ENCODE measurements at places on chromosomes 3 and 15. TPM values are rescaled to one million over a fixed set of nuclear protein-coding genes. Genes with fewer than 3 reads are reported as not detected.

The CGNL1 gene
- not detected for total RNA-seq

DNA sequence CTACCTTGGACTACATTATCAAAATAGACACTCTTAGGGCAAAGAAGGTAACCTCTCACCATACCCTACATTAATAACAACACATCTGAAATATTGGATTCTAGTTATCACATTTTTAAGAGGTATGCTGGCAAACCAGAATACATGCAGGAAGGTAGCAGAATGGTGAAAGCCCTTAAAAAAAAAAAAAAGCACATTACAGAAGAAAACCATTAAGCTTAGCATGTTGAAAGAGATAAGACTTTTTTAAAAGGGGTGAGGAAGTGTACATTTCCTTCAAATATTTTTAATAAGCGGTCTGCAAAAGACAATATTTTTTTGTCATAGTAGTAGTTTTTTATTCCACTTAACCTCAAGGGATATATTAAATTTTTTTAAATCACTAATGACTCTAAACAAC, 46.5 kb upstream of the WDR5B start:
- no peak for DNase-seq

- DNase-seq: no peak
These were observed 42.5 kb downstream of the ANXA2 start for GRCh38 chr15:60355148-60355857.

The FBXO40 gene
- not detected for total RNA-seq

- DNase-seq: peak; percentile 56
These were observed 26.5 kb upstream of the PLOD2 start for GRCh38 chr3:146187334-146187950.

DNA sequence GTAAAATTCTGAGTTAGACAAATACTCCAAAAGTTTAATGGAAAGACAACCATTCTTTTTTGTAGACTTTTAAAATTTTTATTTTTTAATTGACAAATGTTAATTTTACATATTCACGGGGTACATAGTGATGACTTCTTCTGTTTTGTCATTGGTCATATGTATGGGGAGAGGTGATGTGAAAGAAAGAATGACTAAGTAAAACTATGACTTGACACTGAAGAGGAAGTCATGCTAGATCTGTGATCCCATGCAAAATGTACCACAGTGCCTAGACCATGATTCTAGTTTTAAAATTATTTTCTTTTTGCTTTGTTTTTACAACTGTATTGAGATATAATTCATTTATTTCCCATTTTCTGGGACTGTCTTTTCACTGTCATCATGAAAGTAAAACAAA, 281.6 kb downstream of the MBNL1 start:
- no peak for DNase-seq

The ZXDC gene
- 37.2 TPM for total RNA-seq
